ENCODE measurements at places on chromosomes 4 and X. TPM values are rescaled to one million over a fixed set of nuclear protein-coding genes. Genes with fewer than 3 reads are reported as not detected.

Gene ZNF827
- 3.5 TPM for total RNA-seq

- DNase-seq: no peak
Observed at GRCh38 chr4:145824463-145824862, 114.2 kb downstream of the ZNF827 start.

DNA sequence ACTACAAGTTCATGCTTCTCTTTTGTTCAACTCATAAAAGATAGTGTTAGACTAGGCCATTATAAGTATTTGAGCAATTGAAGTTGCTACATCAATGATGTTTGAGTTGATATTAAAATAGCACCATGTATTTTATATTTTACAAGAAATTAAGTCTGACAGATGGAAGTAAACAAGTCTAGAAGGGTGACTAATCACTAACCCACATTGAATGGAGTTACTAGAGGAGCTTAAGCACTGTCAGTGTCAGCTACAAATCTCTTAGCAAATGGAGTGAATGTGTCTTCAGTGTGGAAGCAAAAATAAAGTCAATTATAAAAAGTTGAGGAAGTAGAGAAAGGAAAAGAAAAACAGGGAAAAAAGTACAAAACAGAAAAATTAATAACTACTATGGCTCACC is 592.5 kb downstream of the PCDH18 start:
- DNase-seq: no peak

DNA sequence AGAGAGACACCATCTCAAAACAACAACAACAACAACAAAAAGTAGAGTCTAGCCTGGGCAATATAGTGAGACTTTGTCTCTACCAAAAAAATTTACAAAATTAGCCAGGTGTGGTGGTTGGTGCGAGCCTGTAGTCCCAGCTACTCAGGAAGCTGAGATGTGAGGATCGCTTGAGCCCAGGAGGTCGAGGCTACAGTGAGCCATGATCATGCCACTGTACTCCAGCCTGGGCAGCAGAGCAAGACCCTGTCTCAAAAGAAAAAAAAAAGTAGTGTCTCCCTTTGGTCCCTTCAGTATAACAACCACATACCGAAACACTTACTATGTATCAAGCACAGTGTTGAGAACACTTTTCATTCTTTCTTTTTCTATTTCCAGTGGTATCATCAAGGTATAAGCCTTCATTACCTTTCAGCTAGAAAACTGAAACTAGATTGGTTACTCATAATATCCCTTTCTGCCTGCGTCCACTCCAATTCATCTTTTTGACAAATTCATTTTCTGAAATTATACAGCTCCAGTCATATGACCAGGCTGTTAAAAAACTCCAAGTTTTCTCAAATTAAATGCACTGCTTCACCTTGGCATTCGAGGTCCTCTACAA is 54.1 kb downstream of the RPS6KA3 start:
- DNase-seq: no peak

GRCh38 chr4:86935853-86936733 is 1.3 kb downstream of the AFF1 start:
- DNase-seq: peak; percentile 91

GRCh38 chr4:4269331-4269731 is 20.6 kb downstream of the LYAR start:
- no peak for DNase-seq

DNA sequence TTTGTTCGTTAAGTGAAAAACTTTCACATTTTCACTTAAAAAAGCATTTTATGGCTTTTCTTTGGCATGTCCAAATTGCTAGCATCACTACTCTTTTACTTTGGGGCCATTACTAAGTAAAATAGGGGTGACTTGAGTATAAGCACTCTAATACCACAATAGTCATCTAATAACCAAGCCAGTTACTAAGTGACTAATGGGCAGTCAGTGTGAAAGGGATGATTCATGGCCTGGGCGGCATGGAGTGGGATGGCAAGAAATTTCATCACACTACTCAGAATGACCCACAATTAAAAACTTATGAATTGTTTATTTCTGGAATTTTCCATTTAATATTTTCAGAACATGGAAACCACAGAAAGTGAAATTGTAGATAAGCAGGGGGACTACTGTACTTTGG is 60.9 kb downstream of the BMP15 start:
- DNase-seq: peak; percentile 83

Gene MAGEB1
- total RNA-seq: not detected

DNA sequence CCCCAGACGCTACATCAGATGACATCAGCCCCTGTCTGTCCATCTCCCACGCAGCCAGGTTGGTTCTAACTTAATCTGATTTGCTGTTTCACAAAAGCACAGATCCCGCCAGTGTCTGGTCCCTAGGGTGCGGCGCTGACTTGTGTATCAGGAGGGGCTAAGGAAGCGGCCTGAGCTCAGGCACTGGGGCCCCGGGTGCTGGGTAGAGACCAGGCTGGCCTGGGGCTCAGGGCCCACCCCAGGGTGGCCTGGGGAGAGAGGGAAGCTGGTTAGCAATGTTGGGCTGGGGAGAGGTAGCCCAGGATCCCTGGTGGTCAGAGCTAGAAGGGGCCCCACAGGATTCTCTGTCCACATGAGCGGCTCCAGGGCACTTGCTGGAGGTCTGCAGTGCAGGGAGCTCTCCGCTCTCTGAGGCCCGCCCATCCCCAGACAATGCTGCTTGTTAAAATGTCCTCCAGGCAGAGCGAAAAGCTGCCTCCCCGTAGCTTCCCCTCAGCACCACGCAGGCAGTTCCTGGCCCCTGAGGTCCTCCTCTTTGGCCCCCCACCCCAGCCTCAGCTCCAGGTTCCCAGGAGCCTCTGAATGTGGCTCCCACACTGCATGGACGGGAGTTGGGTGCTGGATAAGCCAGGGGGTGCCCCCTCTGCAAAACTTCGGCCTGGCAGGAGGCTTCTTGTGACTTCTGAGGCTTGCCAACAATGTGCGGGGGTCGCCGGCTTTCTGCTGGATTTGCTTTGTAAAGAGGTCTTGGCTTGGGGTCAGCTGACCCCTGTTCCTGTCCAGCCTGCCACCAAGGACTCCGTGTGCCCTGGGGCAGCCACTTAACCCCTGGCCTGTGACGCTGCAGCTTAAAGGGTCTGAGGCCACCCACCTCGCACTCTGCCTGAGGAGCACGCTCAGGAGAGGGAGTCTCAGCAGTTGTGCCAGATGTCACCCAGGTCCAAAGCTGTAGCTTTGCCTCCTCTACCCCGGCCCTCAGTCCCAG is 112.9 kb downstream of the CPZ start:
- no peak for DNase-seq

Gene KCNIP4
- total RNA-seq: 1.4 TPM

Gene MGARP
- 0.13 TPM for total RNA-seq

DNA sequence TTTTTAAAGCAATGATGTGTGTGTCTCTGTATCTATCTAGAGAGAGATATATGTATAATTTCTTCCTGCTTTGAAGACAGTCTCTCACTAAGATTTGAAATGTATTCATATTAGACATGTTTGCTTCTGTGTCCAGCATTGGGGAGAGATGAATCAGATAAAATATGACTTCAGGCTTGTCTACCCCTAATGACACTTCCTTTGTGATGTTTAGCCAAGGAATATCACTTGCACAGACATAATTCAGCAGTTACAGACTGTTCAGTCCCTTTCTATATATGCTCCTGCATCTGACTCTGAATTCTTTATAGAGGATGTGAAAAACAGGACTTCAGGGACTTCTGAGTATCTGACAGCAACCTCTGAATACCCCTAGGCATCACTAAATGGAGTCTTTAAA is 158.4 kb downstream of the DCLK2 start:
- peak; percentile 45 for DNase-seq

Gene PCDH19
- total RNA-seq: under 0.01 TPM

Gene SPIN2A
- total RNA-seq: 0.13 TPM

Gene CXCR3
- total RNA-seq: not detected

DNA sequence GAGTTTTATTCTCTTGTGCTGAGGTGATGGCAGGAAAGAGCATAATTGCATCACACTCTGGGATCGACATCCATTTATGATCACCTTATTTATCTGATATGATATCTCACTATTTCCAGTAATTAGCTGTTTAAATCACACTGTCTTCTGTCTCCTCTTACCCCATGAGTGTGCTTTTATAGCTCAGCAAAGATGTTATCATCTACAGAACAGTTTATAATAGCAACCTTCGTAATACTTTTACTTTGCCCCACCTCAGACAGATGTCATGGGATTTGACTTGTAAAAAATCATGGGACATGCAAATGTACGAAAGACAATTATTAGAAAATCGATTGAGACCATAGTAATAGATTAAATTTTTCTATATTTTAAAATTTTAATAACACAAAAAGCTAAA is 1122.3 kb upstream of the PCDH10 start:
- no peak for DNase-seq

Gene APLN
- total RNA-seq: under 0.01 TPM

Gene HPGD
- total RNA-seq: 4.2 TPM

DNA sequence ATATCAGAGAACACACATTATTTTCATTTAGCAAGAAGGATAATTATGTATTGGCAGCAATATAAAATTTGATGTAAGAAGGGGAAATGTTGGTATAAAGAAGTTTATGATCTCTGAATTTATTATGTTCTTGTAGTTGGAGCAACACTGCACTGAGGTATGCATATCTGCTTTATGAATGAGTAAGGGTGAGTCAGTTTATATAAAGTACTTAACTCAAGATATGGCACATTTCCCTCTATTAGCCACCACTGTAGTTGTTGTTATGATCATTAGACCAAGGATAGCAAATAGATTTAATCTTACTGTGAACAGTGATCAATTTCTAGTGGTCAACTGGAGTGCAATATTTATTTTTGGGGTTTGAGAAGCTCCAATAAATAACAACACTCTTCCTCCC is 66.6 kb downstream of the SNX25 start:
- peak; percentile 64 for DNase-seq

DNA sequence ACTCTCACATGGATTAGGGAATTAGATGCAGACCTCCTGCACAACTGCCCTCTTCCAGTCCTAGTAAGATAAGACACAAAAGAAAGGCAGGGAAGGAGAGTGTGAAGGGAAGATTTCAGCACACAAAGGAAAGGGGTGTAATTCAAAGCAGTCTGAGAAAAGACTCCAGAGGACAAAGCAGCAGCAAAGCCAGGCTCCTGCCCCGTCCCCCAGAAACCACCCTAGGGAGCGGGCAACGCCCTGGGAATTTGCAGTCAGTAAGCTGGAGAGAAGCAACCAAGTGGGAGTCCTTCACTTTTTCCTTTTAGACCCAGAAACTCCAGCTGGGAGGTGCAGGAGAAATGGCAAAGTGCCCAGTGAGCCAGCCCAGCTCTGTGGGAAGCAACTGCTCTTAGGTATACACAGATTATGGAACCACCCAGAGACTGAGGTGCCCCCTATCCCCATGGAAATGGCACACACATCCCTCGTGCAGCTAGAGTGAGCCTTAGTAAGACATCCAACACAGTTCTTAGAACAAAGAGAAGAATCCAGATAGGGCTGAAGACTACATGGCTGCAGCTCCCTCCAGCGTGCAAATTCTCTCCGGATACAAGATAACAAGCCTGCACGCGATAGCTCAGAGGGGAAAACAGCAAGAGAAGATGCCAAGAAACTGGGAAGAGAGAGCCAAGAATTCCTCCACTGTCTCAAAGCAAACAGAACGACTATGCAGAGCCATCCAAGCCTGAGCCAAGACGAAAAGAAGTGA is 26.5 kb upstream of the IRAK1 start:
- DNase-seq: peak; percentile 9

- no peak for DNase-seq
Observed at GRCh38 chrX:141941234-141941633, 37.5 kb downstream of the MAGEC1 start.

DNA sequence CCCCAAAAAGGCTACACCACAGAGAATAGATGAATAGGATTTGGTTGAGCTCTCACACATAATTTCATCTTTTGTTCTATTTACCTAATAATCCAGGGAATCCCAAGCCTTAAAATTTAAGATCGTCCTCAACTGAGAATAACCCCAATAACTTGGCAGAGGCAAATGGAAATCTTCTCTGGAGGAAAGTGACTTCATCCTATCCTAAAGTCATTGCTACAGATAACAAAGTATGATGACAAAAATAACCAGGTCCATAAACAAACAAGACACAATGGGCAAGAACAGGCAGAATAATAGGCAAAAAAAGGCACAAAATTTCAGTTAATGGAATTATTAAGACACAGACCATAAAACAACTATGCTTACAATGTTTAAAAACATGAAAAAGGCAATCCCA is 177.3 kb upstream of the STK26 start:
- no peak for DNase-seq

Gene SH3RF1
- 9.0 TPM for total RNA-seq

- no peak for DNase-seq
Observed at GRCh38 chr4:153122855-153123254, 81.4 kb upstream of the TRIM2 start.

DNA sequence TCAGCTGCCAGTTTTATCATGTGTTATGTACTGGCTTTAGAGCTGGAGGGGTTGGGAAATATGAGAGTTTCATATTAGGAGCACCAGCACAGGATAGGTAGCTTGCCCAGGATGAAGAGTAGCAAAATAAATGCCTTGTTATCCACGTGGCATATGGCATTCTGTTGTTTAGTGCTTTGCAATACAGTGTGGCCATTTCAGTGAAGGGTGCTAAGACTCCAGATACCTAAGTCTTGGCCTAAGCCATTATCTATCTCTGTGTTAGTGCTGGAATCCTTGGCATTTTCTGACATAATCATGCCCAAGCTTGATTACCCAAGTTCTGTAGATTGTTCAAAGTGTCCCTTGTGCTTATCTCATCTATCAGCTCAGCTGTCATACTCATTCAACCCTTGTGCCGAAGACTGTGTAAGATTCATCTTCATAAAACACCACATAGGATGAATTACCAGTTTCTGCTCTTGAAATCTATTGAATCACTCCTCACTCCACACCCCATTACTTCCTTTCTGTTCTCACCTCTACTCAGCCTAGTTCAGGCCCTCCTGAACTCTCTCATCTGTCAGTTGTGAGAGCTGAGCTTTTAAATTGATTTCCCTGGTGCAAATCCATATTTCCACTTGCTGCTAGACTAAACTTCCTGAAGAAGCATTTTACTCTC is 73.5 kb downstream of the CLCN5 start:
- DNase-seq: peak; percentile 22

DNA sequence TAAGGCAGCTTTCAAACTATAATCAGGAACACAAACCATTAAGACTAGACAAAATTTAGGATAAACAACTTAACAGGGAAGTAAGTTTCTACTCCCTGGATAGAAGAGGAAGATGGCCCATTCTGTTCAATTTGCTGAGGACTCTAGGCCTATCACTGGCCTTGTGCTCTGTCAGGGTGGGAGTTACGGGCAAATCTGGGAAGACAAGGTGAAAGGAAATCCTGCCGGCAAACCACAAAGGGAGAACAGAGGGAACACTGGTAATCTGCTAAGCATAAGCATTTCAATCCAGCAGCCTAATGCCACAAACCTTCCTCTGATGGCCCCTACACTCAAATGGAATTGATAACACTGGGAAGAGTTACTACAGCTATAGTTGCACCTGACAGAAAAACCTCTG is 8.3 kb downstream of the GPR82 start:
- DNase-seq: no peak

Gene MAGEB10
- not detected for total RNA-seq

GRCh38 chr4:2647403-2648158 is 108.6 kb downstream of the TNIP2 start:
- DNase-seq: no peak

- peak; percentile 5 for DNase-seq
Observed at GRCh38 chr4:185004562-185005218, 13.6 kb upstream of the HELT start.

GRCh38 chr4:140719022-140719421 is 37.2 kb downstream of the TBC1D9 start:
- DNase-seq: peak; percentile 46

Gene ZNF630
- 2.0 TPM for total RNA-seq

Data from bronchial epithelial cell (primary cell).